ENCODE measurements at places on chromosomes 6 and 20. TPM values are rescaled to one million over a fixed set of nuclear protein-coding genes. Genes with fewer than 3 reads are reported as not detected.

- H3K4me3 ChIP-seq, result no peak overlapping the region
- no peak for DNase-seq
- no peak overlapping the region for H3K27ac ChIP-seq
- H3K36me3 ChIP-seq, result no peaks in the 10 kb centered on the region
Measured at GRCh38 chr6:33170176-33171015, 21.9 kb downstream of the COL11A2 start.

DNA sequence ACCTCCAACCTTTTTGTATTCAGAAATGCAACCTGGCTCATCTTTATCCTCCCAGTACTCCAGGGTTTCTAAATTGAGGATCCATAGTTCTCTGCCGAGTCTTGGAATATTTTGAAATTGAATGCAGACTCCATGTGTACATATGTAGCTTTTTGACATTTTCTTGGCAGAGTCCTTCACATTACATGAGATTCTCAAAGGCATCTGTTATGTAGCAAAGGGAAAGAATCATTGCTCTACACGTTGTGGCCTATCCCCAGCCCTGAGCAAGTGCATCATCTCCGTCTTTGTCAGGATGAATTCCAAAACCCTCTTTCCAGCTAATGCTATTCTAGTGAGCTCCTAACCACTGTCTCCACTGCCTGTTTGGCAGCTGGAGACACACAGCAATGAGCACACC lies 742.9 kb downstream of the DHX35 start:
- H3K27ac ChIP-seq, result no peak overlapping the region
- DNase-seq, result no peak
- no peaks in the 10 kb centered on the region for H3K27me3 ChIP-seq
- H3K4me1 ChIP-seq, result no peaks in the 10 kb centered on the region
- no peaks in the 10 kb centered on the region for H3K36me3 ChIP-seq

GRCh38 chr20:63091901-63092659 lies 85.3 kb upstream of the BHLHE23 start:
- no peaks in the 10 kb centered on the region for H3K4me1 ChIP-seq
- no peak overlapping the region for H3K4me3 ChIP-seq
- H3K27ac ChIP-seq, result no peak overlapping the region
- H3K27me3 ChIP-seq, result no peaks in the 10 kb centered on the region
- DNase-seq, result no peak
- no peaks in the 10 kb centered on the region for H3K36me3 ChIP-seq

GRCh38 chr6:120304223-120304622 lies 954.7 kb upstream of the MAN1A1 start:
- H3K27ac ChIP-seq, result no peak overlapping the region
- no peaks in the 10 kb centered on the region for H3K4me1 ChIP-seq
- no peak overlapping the region for H3K4me3 ChIP-seq

Gene MYB
- total RNA-seq, result 17.4 TPM

Data from CD4-positive, CD25-positive, alpha-beta regulatory T cell (primary cell).